Endothelial cell of umbilical vein (primary cell): ENCODE measurements at places on chromosomes 4 and X. TPM values are rescaled to one million over a fixed set of nuclear protein-coding genes. Genes with fewer than 3 reads are reported as not detected.

DNA sequence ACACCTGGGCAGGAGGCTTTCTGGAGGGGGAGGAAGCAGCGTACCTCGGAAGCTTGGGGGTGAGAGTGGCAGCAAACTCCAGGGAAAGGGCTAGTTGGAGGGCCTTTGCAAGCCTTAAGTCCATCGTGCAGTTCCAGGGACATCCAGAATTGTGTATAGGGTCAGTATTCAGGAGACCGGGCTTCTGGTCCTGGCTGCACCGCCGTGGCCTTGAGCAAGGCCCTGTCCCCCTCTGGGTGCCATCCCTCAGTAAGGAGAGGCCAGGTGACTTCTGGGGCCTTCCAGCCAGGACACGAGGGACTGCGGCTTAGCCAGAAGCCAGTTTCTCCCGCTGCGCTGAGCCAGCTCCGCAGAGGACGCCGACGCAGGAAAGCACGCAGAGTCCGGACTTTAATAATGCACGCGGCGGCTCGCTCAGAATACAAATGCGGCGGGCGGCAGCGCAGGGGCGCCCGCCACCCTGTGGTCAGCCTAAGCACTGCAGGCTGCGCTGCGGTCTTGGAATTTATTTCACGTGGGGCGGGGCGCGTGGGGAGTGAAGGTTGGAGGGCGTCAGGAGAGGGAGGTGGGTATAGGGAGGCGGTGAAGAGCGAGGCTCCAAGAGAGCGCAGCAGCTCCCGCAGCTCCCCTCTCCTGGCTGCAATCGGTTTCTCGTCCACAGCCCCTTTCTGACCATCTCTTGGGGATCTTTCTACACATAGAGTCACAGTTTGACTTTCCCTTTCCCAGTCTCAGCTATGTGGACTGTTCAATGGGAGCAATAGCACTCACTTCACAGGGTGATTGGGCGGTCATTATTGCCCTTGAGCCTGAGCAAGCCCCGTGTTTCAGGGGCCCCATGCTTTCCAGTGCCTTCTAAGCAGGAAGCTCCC lies 94.1 kb upstream of the GPR50 start:
- H3K27me3 ChIP-seq, result no peaks in the 10 kb centered on the region
- DNase-seq, result peak; percentile 42
- H3K4me1 ChIP-seq, result no peaks in the 10 kb centered on the region

The FOXR2 gene
- not detected in 2 replicates for total RNA-seq

- H3K27ac ChIP-seq, result no peak within 1 kb of the TSS
- no peaks in the 10 kb centered on the region for H3K27me3 ChIP-seq
- H3K4me1 ChIP-seq, result no peaks in the 10 kb centered on the region
- no peak for DNase-seq
- no peaks in the 10 kb centered on the region for H3K36me3 ChIP-seq
These were observed at the start of gene CLDN34 for GRCh38 chrX:9966775-9967408. CLDN34 (plus strand) TSS chrX:9967358; CDS start chrX:9967358, 0 bp downstream.

The RTL9 gene
- not detected in 2 replicates for total RNA-seq

The PNMA6A gene
- 1.3 and 1.8 TPM in 2 replicates for total RNA-seq

The HTR2C gene
- not detected in 2 replicates for total RNA-seq

The PPEF2 gene
- not detected in 2 replicates for total RNA-seq

The MSX1 gene
- 4.1 and 5.0 TPM in 2 replicates for total RNA-seq

DNA sequence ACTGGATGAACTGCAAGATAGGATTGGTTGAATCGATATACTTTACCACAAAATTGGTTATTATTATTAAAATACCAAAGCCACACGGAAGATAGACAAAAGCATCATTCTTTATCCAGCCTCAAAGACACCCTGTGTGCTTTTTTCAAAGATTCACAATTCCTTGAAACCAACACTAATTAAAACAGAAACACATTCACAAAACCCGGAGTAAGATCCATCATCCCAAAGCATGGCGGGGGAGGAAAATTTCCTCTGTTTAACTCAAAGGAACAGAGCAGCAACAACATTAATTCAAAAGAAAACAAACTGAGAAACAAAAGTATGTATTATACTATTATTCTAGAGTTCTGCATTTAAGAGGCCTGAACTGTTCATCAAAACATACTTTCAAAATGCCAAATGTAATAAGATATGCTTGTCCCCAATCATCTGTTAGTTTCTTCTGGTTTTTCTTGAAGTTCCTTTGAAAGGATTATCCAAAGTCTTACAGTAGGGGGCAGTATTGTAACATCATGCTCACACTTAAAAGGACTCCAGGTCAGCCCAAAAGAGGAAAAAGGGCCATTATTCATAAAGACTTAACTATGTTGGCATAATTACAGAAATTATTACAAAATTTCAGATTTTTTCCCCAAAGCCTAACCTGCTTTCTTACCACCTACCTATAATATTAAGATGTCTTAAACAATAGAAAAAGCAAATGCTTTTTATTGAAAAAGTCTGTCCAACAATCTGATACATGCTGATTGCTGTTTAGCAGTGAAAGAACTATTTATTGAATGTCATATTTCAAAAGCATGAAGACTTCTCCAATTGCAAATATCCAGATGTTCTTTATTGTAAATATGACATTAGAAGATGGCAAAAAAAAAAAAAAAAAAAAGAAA lies 168.7 kb downstream of the SCFD2 start:
- H3K36me3 ChIP-seq, result no peaks in the 10 kb centered on the region
- no peaks in the 10 kb centered on the region for H3K4me1 ChIP-seq
- no peak overlapping the region for H3K4me3 ChIP-seq
- no peak overlapping the region for H3K27ac ChIP-seq
- DNase-seq, result peak; percentile 84

DNA sequence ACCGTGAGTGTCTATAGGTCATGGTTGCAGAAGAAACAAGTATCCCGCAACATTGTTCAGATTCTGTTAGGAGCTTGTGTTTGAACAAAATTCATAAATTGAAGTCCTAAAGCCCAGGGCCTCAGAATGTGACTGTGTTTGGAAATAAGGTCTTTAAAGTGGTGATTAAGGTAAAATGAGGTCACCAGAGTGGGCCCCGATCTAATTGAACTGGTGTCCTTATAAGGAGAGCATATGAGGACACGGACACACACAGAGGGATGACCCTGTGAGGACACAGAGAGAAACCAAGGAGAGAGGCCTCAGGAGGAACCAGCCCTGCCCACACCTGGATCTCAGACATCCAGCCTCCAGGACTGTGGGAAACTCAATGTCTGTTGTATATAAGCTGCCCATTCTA lies 76.9 kb downstream of the DHRSX start:
- no peaks in the 10 kb centered on the region for H3K36me3 ChIP-seq
- H3K4me3 ChIP-seq, result no peak overlapping the region
- H3K4me1 ChIP-seq, result no peaks in the 10 kb centered on the region
- no peak for DNase-seq

DNA sequence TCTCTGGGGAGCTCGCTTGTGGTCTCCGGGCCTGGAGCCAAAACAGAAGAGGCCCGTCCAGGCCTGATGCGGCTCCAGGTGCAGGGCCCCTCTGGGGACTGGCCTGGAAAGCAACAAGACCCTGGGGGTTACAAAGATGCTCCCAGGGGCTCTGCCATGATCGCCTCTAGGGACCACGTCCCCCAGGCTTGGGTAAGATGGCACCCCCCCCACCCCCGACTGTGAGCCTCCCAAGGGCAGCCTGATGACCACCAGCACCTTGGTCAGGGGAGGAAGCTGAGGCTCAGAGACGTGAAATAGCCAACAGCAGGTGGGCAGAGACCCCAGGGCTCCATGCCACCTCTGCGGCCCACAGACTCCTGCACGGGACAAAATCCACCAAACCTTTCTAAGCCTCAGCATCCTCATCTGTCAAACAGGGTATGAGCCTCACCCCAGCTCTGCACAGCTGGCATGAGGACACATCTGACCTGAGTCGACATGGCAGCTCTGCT lies 25.4 kb downstream of the C4orf50 start:
- H3K27me3 ChIP-seq, result no peaks in the 10 kb centered on the region
- no peak overlapping the region for H3K4me3 ChIP-seq
- H3K27ac ChIP-seq, result no peak overlapping the region
- H3K36me3 ChIP-seq, result no peaks in the 10 kb centered on the region
- no peak for DNase-seq

- H3K27me3 ChIP-seq, result peaks cover 4% of the 10 kb centered on the region
- peak; percentile 36 for DNase-seq
- H3K27ac ChIP-seq, result no peak overlapping the region
- H3K4me1 ChIP-seq, result no peaks in the 10 kb centered on the region
- H3K36me3 ChIP-seq, result no peaks in the 10 kb centered on the region
These were observed 37.9 kb upstream of the PAPSS1 start for GRCh38 chr4:107757864-107758476.

GRCh38 chrX:37364666-37365065 lies 15.5 kb downstream of the PRRG1 start:
- H3K36me3 ChIP-seq, result no peaks in the 10 kb centered on the region
- H3K27me3 ChIP-seq, result no peaks in the 10 kb centered on the region
- no peak overlapping the region for H3K4me3 ChIP-seq
- H3K27ac ChIP-seq, result no peak overlapping the region

DNA sequence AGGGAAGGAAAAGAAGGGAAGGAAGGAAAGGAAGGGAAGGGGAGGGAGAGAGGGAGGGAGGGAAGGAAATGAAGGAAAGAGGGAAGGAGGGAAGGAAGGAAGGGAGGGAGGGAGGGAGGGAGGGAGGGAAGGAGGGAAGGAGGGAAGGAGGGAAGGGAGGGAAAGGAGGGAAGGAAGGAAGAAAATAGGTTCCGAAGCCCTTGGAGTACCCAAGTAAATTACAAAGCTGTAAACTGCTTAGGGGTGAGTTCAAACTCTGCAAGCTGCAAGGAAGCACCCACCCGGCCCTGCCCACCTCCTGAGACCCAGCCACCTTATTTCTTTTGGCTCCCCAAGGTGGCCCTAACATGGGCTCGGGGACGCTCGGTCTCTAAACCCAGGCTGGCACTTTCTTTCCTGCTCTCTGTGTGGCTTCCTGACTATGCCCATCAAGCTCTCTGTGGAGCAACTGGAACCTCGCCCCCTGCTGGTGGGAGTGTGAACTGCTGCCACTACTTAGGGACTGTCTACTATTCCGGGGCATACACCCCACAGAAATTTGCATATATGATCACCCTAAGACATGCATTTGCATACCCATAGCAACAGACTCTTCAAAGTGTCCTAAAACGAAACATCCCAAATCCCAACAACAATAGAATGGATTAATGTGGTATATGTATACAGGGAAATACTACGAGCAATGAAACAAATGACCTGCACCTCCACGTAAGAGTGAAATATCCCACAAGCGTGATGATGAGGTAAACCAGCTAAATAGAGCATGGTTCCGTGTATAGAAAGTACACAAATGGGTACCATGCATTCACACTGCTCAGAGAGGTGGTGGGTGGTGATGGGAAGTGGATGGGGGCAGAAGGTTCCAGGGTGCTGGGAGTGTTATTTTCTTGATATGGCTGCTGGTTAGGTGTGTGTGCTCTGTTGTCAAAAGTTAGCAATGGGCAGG lies 151.7 kb upstream of the TBL1X start:
- peak; percentile 19 for DNase-seq
- no peak overlapping the region for H3K4me3 ChIP-seq
- no peak overlapping the region for H3K27ac ChIP-seq
- no peaks in the 10 kb centered on the region for H3K36me3 ChIP-seq

GRCh38 chr4:84796394-84796793 lies 170.1 kb downstream of the WDFY3 start:
- H3K36me3 ChIP-seq, result no peaks in the 10 kb centered on the region
- H3K4me1 ChIP-seq, result peaks cover 26% of the 10 kb centered on the region
- no peak overlapping the region for H3K4me3 ChIP-seq
- no peaks in the 10 kb centered on the region for H3K27me3 ChIP-seq

DNA sequence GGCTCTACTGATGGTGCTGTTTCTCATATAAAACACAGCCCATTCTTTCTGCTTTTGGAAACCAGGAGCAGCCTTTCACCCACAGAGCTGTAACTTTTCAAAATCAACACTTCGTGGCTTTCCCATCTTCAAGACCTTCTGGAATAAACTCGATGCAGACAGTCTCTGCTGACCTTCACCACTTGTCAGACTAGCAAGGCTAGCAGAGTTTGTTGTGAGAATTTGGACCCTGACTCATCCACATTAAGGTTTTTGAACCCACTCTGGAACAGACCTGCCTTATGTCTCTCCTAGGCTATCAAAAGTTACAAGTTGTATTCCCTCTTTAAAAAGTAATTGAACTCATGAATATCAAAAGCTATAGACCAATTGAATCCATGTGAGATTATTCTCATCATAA lies 88.6 kb downstream of the MAML3 start:
- H3K36me3 ChIP-seq, result no peaks in the 10 kb centered on the region
- no peak overlapping the region for H3K4me3 ChIP-seq
- no peak overlapping the region for H3K27ac ChIP-seq
- H3K27me3 ChIP-seq, result no peaks in the 10 kb centered on the region

- H3K4me1 ChIP-seq, result peaks cover 5% of the 10 kb centered on the region
- H3K36me3 ChIP-seq, result no peaks in the 10 kb centered on the region
- H3K27ac ChIP-seq, result no peak overlapping the region
- H3K27me3 ChIP-seq, result no peaks in the 10 kb centered on the region
- H3K4me3 ChIP-seq, result no peak overlapping the region
These were observed 161.0 kb upstream of the EOLA2 start for GRCh38 chrX:150099316-150099715.

- no peaks in the 10 kb centered on the region for H3K27me3 ChIP-seq
- H3K4me1 ChIP-seq, result peaks cover 32% of the 10 kb centered on the region
- H3K36me3 ChIP-seq, result no peaks in the 10 kb centered on the region
- DNase-seq, result no peak
These were observed 47.2 kb downstream of the AFAP1 start for GRCh38 chr4:7892212-7893019.

GRCh38 chr4:182246401-182247205 lies 3.4 kb downstream of the TENM3 start:
- no peak for DNase-seq
- no peak overlapping the region for H3K27ac ChIP-seq
- no peaks in the 10 kb centered on the region for H3K36me3 ChIP-seq
- H3K27me3 ChIP-seq, result no peaks in the 10 kb centered on the region

GRCh38 chr4:7254736-7255487 lies 62.6 kb downstream of the SORCS2 start:
- no peaks in the 10 kb centered on the region for H3K36me3 ChIP-seq
- DNase-seq, result no peak
- H3K4me1 ChIP-seq, result no peaks in the 10 kb centered on the region
- no peak overlapping the region for H3K27ac ChIP-seq

- H3K36me3 ChIP-seq, result no peaks in the 10 kb centered on the region
- peaks cover 5% of the 10 kb centered on the region for H3K4me1 ChIP-seq
- no peak overlapping the region for H3K4me3 ChIP-seq
- H3K27me3 ChIP-seq, result no peaks in the 10 kb centered on the region
- H3K27ac ChIP-seq, result no peak overlapping the region
These were observed 499.1 kb upstream of the SLIT2 start for GRCh38 chr4:19752599-19752998.

The CSN2 gene
- total RNA-seq, result not detected in 2 replicates

- DNase-seq, result no peak
- no peaks in the 10 kb centered on the region for H3K36me3 ChIP-seq
- H3K4me1 ChIP-seq, result no peaks in the 10 kb centered on the region
- no peaks in the 10 kb centered on the region for H3K27me3 ChIP-seq
- H3K27ac ChIP-seq, result no peak overlapping the region
These were observed 195.0 kb upstream of the LDB2 start for GRCh38 chr4:17093481-17093880.
